Spleen (tissue), 13 donors: ENCODE measurements at places on chromosomes 1 and 21.

DNA sequence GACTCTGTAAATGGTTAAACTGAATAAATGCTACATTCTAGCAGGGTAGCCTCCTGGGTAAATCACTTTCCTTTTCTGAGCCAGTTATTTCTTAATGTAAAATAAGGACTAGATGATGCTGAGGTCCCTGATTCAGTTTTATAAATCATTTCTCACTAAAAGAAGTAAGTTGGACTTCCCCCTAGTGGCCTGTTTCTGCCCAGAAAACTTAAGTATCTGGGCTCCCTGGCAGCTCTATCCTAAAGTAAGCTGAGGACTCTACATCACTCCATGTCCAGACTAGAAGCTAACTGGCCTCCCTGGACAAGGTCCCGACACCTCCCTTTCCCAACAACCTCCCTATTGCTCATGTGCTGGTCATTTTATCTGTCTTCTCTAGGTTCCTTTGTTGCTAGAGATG lies 3.0 kb downstream of the GPN2 start:
- no peak for DNase-seq

DNA sequence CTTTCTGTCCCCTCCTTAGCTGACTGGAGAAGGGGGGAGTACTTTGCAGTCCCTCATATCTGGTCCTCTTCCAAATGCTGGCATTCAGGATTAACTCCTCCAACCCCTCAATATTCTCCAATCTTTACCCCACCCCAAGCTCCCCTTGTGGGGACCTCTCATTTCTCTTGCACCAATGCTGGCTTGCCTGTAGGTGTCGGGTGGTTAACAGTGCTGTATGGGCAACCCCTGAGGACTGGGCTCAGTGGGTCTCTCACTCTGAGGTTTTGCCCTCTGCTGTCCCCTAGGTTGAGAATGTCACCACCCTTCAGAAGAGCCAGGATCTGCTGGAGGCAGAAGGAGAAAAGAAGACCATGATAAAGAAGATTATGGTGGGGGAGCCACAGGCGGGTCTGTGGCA lies 27.0 kb downstream of the MROH7 start:
- no peak for DNase-seq

GRCh38 chr1:114159941-114160340 lies 6.3 kb upstream of the SYT6 start:
- DNase-seq: no peak

DNA sequence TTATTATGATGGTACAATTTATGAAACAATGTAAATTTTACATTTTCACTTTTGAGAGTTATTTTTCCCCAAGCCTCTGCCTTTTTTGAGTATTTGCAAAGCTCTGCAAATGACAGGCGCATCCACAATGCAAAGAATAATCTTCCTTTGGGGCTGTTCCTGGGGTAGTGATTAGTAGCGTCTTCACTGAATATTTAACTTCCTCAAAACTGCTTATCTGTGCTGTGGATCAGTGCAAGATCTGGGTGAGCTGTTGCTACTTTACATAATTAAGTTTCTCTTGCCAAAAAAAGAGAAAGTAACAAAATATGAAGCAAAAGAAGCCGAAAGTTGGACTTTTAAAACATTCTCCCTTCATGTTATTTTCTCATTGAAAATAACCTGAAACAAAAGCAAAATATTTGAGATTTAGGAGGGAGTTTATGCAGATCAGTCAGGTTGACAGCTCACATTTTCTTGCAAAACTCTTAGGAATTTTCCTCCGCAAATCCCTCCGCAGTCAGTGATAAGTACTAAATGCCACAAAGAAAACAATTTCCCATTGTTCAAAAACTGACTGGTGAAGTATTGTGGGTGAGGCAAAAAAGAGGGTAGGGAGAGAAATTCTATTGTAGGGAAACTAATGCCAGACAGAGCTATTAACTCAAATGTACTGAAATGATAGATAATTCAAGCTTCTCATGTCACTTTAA lies 276.4 kb upstream of the B3GALT2 start:
- no peak for DNase-seq

GRCh38 chr21:45080232-45080631 lies 5.9 kb downstream of the ADARB1 start:
- no peak for DNase-seq

DNA sequence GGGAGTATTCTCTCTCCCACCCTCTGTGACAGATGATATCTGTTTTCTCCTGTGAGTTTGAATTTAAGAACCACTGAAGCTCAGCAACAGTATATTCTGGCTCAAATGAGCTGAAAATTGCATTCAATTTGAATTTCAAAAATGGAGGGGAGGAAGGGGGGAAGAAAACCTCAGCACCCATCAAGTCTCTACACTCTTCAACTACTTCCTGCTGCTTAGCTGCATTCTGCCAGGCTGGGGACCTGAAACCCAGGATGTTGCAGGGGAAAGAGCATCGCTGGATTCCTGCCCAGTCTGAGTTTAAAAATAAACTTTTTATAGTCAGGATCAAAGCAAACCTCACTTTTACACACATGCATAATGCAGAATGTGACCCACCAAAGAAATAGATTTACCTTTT lies 214.3 kb upstream of the ESRRG start:
- DNase-seq: no peak

DNA sequence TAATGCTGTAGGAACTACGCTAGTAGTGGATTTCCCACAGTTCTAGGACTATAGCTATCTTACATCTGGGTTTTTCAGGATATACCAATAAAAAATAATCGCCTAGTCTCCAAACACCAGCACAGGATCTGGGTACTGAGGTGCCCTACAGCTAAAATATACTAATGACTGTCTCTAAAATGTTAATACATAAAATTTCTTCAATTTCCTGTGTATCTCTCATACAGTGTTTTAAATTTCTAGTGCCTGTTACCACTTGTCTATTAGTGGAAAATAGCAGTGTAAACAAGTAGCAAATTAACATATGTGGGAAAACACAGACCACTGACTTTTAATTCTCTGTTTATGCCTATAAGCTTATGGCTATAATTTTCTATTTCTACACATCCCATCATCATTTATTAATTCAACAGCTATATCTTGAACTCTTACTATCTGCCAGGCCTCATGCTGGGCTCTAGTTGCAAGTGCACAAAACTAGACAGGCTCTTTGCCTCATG lies 16.1 kb upstream of the PTPN14 start:
- no peak for DNase-seq

DNA sequence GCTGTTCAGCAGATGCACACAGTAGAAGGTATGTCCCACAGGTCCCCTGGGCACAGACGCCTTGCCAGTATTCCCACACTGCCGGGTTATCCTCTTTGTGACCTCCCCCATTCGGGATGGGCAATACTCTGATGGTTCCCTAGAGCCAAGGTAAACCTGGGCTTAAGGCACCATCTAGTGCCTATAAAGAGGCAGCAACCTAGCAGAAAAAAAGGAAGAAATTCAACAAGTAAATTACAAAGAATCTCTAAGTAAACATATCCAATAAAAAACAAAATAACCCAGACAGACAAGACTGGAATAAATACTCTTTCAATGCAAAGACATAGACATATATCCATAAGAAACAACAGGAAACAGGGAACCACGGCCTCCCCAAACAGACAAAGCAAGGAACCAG lies 39.4 kb downstream of the HSF2BP start:
- DNase-seq: no peak

DNA sequence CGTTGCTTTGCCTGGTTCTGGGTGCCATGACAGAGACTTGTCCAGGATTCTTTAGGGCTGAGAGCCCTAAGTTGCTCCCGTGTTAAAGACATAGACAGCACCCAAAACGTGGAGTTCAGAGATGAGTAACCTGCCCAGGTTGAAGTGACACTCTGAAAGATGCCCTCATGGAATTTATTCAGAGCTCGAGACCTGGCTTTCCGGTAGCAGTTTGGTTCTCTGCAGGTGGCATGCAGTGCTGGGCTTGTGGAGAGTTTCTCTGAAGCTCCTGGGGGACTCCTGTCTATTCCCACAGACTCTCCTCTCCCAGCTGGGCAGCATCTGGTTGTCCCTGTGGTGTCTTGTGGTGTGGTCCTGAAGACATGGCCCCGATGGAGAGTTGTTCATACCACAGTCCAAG lies 241.0 kb downstream of the RHOU start:
- no peak for DNase-seq

GRCh38 chr1:198893763-198894444 lies 255.1 kb downstream of the PTPRC start:
- DNase-seq: no peak

GRCh38 chr1:181222972-181223505 lies 134.5 kb downstream of the IER5 start:
- DNase-seq: no peak

DNA sequence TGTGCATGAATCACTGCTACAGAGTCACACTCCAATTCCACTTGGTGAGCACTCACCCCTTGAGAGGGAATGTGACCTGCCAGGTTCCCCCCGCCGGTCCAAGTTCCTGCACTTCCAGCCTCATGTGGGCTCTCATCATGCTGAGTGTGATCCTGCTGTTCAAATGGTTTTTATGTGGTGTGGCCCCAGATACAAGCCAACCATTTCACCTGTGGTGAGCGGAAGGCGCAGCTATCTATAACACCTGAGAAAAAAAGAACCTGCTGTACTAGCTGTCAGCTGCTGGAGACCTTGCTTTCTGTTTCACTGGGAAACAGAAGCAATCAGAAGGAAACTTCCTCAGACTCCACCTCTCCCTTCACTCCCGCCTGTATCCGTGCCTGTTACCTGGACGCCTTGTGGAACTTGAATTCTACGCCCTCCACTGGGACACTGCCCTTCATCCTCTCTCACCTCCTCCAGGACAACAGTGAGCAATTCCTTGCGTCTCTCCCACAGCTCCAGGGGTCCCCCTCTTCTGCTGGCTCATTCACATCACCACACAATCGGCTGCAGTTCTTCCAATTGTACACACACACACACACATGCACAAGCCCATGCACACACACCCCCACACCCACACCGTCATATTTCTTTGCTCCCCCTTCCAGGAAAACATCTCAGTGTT lies 64.4 kb upstream of the RPL11 start:
- no peak for DNase-seq

GRCh38 chr1:19754482-19754881 lies 45.2 kb downstream of the TMCO4 start:
- DNase-seq: no peak

DNA sequence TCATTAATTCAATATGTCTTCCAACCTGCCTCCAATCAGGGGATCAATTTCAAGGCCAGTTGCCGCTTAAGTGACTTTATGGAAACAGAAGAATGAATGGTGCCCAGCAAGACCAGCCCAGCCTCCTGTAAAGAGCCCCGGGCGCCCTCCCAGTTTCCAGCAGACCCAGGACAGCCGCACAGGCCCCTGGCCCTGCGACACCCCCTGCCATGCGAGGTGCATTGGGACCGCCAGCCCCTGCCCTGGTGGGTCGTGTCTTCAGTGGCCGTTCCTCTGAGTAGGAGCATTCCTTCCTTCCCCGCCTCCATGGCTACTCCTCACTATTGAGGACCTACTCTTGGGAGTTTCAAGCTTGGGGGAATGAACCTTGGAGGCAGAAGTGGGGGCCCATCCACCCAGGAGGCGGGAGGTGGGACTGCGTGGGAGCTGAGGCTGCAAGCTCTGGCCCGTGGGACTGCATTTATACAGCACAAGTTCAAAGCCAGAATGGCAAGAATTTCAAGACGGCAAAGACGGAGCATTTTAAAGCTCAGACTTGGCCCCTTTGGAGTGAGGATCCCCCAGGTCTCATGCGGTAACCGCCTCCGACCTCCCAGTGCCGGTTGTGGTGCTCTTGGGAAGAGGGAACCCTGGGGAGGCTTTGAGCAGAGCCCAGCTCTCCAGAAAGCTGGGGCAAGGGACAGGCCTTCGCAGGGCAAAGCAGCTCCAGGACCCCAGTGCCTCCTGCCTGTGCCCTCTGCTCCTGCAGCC lies 73.1 kb upstream of the ACTRT2 start:
- peak; percentile 44 for DNase-seq

DNA sequence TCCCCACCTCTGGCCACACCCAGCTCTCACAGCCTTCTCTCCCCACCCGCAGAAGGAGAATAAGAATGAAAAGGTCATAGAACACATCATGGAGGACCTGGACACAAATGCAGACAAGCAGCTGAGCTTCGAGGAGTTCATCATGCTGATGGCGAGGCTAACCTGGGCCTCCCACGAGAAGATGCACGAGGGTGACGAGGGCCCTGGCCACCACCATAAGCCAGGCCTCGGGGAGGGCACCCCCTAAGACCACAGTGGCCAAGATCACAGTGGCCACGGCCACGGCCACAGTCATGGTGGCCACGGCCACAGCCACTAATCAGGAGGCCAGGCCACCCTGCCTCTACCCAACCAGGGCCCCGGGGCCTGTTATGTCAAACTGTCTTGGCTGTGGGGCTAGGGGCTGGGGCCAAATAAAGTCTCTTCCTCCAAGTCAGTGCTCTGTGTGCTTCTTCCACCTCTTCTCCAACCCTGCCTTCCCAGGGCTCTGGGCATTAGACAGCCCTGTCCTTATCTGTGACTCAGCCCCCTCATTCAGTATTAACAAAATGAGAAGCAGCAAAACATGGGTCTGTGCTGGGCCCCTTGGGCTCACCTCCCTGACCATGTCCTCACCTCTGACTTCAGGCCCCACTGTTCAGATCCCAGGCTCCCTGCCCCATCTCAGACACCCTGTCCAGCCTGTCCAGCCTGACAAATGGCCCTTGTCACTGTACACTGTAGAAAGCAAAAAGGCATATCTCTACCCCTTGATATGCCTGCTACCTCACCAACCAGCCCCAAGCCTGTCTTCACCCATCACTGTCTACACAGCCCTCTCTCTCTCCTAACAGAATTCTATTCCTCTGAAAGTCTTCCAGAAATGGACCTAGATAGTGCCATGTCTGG lies 3.2 kb downstream of the S100A9 start:
- DNase-seq: peak; percentile 79

DNA sequence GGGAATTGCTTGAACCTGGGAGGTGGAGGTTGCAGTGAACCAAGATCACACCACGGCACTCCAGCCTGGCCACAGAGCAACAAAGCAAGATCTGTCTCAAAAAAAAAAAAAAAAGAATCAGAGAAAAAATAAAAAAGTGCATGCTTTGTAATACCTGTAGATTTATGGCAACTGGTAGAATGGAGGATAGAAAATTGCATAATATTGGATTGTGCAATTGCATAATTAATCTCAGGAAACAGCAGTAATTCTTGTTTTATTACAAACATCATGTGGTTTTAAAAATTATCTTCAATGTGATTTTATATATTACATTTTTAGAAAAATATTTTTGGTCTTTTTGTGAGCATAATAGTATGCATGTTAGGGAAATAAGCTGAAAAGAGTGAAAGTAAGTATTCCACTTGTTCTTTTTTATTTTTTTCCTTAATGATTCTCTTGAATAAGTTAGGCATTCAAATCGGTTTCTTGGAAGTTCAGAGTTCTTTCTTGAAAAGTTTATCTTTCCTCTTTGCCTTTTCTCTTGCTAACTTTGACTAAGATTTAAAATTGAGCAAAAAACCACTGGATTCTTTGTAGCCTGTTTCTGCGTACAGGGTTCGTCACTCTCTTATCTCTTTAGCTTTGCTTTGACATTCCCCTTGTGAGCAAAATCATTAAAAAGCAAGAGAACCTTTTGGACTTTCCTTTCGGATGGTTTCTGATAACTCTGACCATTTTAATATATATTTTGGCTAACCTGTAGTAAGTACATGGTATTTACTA lies 127.5 kb upstream of the ADAMTS5 start:
- no peak for DNase-seq

GRCh38 chr1:31069392-31069791 lies 3.9 kb upstream of the PUM1 start:
- DNase-seq: peak; percentile 9

GRCh38 chr1:166136699-166137401 lies 30.0 kb downstream of the FAM78B start:
- DNase-seq: no peak
